ENCODE measurements at places on chromosomes 1 and 21.

DNA sequence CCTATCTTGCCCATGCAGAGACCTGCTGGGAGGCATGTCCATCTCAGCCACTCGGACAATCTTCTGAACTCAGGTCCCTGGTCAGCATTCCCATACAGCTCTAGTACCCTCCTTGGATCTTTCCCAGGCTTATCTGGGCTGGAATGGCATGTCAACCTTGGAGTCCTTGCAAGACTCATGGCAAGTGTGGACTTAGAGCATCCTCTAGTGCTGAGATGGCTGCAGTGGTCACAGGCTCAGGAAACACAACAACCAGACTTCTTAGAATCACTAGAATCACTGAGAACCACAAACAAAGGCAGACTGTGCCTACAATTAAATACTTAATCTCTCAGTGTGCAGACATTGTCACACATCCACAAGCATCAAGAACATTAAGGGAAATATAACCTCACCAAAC lies 73.1 kb upstream of the TSHB start:
- DNase-seq = no peak

- no peak for DNase-seq
These were observed 725 bp downstream of the RTCA start for GRCh38 chr1:100266741-100267140.

GRCh38 chr1:90347366-90347765 lies 352.5 kb downstream of the ZNF326 start:
- DNase-seq = no peak

GRCh38 chr1:159056069-159056698 lies 20.4 kb downstream of the AIM2 start:
- no peak for DNase-seq

- DNase-seq = no peak
These were observed 8.4 kb downstream of the SAMD11 start for GRCh38 chr1:932173-932510.

- peak; percentile 65 for DNase-seq
These were observed 16.9 kb downstream of the SLC2A1 start for GRCh38 chr1:42941640-42942330.

GRCh38 chr1:27153927-27154358 lies 982 bp downstream of the SLC9A1 start:
- no peak for DNase-seq

- DNase-seq = no peak
These were observed 7.4 kb upstream of the RGS13 start for GRCh38 chr1:192628396-192629057.
